ENCODE measurements at places on chromosomes 7 and 10.

GRCh38 chr10:71965623-71966022, 1.4 kb downstream of the CHST3 start:
- DNase-seq: no peak

GRCh38 chr10:20596911-20597310, 300.2 kb downstream of the NEBL start:
- DNase-seq: no peak

- no peak for DNase-seq
Observed at GRCh38 chr10:62153191-62153590, 115.5 kb downstream of the RTKN2 start.

DNA sequence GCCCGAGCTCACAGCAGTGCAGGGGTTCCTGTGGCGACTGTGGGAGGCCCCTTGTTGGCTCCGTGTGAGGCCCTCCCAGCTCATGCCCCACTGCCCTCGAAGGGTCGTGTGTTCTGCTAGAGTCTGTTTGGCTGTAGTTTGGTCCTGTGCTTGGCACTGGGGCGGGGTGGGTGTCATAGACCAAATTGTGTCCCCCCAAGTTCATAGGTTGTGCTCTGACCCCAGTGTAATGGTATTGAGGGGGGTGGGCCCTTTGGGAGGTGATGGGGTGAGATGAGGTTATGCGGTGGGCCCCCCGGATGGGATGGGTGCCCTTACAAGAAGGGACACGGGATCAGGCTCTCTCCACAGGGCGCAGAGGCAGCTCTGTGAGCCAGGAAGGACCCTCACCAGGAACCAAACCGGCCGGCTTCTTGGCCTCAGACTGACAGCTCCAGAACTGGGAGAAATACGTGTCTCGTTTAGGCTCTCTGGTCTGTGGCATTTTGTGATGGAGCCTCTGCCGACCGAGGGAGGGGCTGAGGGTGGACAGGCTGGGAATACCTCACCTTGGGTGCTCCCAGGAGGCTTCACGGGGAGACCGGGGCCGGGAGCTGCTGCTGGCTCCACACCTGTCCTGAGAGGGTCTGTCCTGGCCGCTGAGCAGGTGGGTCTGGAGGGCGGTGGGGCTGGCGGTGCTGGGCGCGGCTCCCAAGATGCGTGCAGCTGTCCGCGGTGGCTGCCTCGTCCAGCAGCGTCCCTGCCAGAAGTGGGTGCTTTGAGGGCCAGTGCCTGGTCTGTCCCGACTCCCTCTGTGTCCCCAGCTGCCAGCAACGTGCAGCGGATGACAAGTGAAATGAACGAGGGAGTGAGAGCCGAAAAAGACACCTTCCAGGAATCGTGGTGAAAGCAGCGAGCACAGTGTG, 89.4 kb downstream of the INPP5A start:
- DNase-seq: no peak

DNA sequence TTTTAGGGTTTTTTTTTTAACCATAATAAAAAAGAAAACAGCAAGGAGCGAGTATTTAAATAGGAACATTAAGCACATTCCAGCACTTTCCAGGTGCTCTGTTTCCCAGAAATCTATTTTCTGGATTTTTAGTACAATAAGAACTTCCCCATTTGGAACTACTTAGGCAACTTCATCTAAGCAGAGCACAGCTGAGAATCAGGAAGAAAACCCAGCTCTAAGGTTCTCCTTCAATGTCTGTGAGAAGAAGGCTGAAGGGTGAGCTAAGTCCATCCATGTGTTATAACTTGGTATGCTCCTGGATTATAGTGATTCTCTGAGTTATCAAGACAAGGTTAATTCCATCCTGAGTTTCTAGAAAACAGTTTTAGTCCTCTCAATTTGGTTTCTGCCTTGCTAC, 181.9 kb downstream of the CYP26A1 start:
- DNase-seq: no peak

GRCh38 chr10:38032886-38033285, 22.4 kb downstream of the ZNF33A start:
- no peak for DNase-seq

DNA sequence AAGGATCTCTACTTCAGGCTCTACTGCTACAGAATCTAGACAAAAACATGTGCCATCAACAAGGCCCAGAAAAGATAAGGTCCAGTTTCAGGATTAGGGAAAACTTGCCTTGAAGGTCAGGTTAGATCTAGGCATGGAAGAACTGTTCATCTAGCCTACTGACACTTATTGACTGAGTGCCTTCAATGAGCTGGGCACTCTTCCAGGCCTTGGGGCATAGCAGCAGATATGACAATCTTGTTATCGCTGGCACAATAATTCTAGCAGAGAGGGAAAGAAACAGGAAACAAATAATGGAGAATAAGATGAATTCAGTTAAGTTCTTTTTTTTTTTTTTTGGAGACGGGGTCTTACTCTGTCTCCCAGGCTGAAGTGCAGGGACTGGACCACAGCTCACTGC, 71.6 kb downstream of the ADCYAP1R1 start:
- DNase-seq: no peak

- DNase-seq: no peak
Observed at GRCh38 chr10:78559661-78560340, 509.0 kb upstream of the ZMIZ1 start.

GRCh38 chr7:135147341-135147898, 452 bp upstream of the TMEM140 start:
- no peak for DNase-seq

- no peak for DNase-seq
Observed at GRCh38 chr7:92523110-92523509, 5.2 kb downstream of the PEX1 start.

- DNase-seq: no peak
Observed at GRCh38 chr7:142420554-142421362, 162.9 kb upstream of the PRSS58 start.

DNA sequence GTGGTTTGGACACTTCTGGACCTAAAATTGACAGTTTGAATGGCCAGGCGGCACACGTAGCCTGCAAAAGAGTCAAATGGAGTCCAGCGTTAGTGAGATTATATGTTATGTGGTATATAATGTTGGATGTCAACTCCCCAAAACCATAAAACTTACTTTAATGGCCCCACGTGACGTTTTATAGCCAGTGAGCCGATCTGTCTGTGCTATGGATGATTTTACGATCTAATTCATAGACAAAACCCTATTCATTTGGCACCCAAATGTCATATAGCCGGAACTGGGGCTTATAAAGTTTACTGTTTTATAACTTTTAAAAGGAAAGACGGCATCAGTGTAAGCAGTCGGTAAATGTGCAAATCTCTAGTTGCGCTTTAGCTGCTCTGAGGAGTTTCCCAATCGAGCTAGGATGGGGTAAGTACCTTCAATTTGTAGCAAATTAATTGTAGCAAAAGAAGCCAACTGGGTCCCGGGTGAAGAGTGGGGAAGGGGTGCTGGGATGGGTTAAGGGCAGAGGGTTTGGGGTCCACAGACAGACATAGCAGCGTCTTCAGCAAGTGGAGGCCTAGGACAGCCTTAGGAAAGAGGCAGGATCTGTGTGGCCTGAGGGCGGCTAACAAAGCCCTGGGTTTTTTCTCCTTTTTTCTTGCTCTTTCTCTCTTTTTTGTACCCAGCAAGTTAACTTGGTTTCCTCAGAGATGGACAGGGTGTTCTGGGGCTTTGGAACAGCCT, 3.2 kb downstream of the HOXA5 start:
- DNase-seq: no peak

DNA sequence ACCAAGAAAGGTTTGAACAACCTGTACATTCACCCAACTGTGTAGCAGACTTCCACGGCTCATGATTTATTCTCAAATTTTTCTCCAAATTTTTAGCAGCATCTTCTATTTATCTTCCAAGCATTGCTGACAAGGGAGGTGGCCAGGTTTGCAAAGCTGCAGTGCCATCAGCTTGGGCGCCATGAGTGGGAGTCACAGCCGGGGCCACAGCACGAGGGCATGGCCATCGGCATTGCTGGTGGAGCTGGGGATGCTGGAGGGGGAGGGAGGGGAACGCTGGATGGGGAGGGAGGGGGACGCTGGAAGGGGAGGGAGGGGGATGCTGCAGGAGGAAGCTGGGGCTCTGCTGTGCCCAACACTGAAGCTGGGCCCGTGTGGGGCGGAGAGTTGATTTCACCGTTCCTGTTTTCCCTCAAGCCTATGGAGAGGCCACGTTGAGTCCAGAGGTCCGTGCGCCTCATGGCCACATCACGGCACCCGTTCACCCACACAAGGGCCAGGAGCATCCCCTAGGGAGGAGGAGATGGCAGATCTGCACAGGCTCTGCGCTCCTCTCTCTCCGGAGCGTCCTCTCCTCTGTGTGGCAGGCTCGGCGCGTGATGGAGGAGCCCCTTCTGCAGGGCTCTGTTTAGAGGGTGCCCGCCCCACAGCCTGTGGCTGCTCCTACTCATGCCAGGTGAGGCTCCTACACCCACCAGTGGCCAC, 520.2 kb downstream of the DNAJB6 start:
- no peak for DNase-seq

GRCh38 chr7:27064159-27064558, 31.6 kb downstream of the HOXA1 start:
- DNase-seq: no peak

- DNase-seq: no peak
Observed at GRCh38 chr7:82539969-82540368, 96.4 kb upstream of the CACNA2D1 start.

- DNase-seq: no peak
Observed at GRCh38 chr10:29563420-29564035, 71.2 kb downstream of the SVIL start.

GRCh38 chr10:132848951-132849545, 63.1 kb upstream of the NKX6-2 start:
- no peak for DNase-seq

DNA sequence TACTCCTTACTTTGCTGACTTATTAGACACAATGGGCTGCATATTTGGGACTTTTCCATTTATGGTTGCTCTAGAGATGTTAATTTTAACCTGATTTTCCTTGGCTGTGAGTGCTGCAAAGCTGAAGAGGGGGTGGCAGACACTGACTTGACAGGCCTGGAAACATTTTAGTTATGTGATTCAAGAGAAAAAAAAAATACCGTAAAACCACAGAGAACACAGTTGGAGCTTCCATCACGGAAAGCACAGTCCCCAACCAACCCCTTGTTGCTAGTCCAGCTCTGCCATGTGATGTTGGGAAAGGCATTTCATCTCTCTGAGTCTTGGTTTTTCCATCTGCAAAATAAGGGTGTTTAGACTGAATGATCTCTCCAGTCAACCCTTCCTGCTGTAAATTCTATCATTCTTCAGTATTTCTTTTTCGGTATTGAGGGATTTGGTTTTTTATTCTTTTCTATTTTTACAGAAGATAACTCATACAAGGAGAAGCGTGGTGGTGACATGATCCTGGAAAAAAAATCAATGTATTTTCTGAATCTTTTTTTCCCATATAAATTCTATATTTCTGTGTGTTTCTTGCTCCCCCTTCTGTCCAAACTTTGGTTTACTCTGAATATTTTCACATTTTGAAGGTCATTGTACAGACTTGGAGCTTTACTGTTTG, 246.1 kb downstream of the REEP3 start:
- no peak for DNase-seq

DNA sequence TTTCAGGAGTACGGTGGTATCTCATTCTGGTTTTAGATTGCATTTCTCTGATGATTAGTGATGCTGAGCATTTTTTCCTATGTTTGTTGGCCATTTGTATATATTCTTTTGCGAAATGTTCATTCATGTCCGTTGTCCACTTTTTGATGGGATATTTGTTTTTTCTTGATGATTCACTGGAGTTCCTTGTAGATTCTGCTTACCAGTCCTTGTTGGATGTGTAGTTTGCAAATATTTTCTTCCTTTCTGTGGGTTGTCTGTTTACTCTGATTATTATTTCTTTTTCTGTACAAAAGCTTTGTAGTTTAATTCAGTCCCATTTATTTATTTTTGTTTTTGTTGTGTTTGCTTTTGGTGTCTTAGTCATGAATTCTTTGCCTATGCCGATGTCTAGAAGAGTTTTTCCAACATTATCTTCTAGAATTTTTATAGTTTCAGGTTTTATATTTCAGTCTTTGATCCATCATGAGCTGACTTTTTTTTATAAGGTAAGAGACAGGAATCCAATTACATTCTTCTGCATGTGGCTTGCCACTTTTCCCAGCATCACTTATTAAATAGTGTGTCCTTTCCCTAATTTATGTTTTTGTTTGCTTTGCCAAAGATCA, 320.5 kb downstream of the MAGI2 start:
- DNase-seq: no peak

DNA sequence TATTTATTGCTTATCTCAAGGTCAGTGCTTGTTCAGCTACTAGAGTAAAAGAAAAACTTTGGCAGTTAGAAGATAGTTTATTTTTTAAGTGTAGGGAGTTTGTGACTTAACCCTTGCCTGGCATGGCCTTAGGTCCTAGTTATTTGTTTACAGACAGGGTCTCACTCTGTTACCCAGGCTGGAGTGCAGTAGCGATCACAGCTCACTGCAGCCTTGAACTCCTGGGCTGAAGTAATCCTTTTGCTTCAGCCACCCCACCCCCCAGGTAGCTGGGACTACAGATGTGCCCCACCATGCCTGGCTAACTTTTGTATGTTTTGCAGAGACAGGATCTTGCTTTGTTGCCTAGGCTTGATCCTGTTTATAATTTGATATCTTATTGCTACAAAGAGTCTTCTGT, 4.2 kb downstream of the ANLN start:
- DNase-seq: no peak

DNA sequence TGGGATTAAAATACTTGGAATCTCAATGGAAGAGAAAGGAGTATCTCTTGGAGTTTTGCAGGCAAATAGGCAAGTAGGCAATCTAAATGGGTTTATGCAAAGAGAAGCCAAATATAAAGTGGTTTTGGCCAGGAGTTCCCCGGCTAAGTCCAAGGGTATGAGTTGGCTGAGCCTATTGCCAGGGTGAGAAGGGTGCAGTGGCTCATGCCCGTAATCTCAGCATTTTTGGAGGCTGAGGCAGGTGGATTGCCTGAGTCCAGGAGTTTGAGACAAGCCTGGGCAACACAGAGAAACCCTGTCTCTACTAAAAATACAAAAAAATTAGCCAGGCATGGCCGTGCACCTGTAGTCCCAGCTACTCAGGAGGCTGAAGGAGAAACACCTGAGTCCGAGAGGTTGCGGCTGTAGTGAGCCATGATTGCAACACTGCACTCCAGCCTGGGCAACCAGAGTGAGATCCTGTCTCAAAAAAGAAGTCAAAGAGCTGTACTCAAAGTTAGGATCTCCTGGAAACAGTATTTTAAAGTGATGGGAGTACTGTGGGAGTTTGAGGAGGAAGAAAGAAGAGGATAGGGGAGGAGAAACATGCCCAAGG, 130.4 kb upstream of the RAB18 start:
- DNase-seq: no peak
